ENCODE measurements at places on chromosomes 7 and 10.

GRCh38 chr7:122972056-122972455 is 23.4 kb downstream of the TAS2R16 start:
- no peak for DNase-seq

DNA sequence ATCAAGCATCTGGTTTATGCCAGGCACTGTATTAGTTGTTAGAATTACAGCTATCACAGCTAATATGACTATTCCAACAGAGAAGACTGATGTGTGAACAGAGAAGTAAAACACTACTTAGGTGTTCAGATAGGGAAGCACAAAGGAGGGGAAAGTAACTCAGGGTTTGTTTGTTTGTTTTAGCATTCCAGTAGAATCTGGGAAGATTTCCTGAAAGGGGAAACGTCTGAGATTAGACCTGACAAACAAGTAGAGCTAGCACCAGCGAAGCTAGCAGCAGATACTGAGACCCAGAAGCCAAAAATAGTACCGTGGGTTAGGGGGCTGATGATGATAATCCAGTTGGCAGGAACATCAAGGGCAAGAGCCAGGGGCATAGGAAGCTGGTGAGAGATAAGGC is 28.8 kb upstream of the KLHL7 start:
- DNase-seq, result no peak

GRCh38 chr7:100835903-100836811 is 8.8 kb upstream of the EPHB4 start:
- no peak for DNase-seq

DNA sequence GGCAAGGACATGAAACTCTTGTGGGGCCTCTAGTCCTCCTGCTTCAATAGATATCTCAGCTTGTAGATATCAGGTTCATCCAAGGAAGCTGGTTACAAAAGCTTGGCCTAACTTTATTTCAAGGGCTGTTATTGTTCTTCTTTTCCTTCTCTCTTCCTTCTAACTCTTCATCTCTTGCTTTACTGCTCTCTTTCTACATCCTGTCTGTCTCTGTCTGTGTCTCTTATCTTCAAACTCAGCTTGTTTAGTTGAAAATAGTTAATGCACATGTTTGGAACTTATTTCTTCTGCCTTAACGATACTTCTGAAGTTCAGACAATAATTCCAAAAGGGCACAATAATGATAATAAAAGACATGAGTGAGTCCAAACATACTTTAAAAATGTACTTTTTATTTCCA is 393.9 kb downstream of the NXPH1 start:
- no peak for DNase-seq

- DNase-seq, result no peak
Measured at GRCh38 chr10:92387289-92387940, 96.4 kb downstream of the MARCHF5 start.

DNA sequence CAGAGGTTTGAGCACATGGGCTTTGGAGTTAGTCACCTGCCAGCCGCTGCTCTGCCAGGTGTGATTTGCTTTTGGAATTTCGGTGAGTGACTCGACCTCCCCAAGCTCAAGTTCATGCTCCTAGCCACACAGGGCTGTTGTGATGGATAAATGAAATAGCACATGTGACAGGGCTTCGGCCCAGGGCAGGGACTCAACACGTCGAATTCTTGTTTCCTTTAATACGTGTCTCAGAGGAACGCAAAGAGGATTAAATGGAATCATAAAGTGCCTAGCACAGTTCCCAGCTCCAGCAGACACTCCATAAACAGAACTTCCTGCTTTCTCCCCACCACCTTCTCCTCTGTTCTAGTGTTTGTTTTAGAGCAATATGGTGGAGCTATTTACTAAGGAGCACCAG is 88.3 kb upstream of the CHST15 start:
- DNase-seq, result no peak

GRCh38 chr7:17986851-17987250 is 40.8 kb downstream of the PRPS1L1 start:
- no peak for DNase-seq

DNA sequence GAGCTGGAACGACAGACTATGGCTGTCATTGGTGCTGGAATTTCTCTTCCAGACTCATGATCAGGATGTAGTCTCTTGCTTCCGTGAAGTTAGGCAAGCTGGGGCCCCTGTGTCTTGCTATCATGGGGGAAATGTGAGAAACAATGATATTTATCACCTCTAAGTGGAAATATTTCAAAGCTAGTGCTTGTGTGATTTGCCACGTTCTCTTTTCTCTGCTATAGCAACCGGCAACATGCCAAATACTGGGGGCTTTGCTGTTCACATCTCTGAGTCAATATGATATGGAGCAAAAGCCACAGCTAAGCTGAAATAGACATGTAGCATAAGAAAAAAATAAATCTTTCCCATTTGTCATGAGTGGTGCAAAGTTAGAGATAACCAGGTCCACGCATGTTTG is 668.2 kb upstream of the IGFBP3 start:
- no peak for DNase-seq

- no peak for DNase-seq
Measured at GRCh38 chr7:7908622-7909145, 59.9 kb upstream of the GLCCI1 start.
